ENCODE measurements at places on chromosomes 13 and 19.

GRCh38 chr19:33706631-33707030, 84.9 kb downstream of the CHST8 start:
- DNase-seq = no peak

- peak; percentile 98 for DNase-seq
These were observed 19.7 kb downstream of the MED26 start for GRCh38 chr19:16608290-16608739.

- DNase-seq = no peak
These were observed 81.7 kb downstream of the ZNF429 start for GRCh38 chr19:21587117-21587461.

DNA sequence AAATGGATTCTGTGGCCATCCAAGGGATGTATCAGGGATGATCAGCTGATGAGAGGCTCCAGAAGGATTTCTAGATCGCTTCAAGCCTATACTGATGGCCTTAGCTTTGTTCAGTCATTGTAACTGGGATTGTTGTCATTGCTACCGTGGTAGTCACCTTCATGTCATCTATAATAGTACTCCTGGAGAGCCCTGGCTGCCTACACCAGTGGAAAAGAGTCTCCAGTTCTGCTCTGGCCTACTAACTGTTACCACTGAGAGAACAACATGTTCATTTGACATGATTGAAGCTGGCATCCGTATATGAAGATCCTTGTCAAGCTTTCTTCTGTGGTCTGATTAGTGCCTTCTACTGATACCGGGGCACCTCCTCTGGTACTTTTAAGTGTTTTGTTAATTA, 131.3 kb downstream of the B3GLCT start:
- DNase-seq = no peak

DNA sequence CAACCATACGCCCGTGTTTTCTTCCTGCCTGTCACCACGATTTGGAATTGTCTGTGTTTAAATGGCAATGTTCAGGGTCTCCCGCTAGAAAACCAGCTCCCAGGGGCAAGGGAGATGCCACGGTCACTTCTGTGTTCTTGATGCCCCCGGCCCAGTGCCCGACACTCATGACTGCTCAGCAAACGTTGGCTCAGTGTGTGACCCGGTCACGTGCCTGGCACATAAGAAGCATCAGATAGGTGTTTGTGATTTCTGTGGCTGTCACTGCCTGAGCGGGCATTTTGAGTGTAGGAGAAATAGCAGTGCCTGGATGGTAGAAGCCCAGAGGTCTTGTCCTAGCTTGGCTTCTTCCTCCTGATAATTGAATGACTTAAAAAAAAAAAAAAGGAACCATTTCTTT, 15.5 kb downstream of the HDGFL2 start:
- no peak for DNase-seq

DNA sequence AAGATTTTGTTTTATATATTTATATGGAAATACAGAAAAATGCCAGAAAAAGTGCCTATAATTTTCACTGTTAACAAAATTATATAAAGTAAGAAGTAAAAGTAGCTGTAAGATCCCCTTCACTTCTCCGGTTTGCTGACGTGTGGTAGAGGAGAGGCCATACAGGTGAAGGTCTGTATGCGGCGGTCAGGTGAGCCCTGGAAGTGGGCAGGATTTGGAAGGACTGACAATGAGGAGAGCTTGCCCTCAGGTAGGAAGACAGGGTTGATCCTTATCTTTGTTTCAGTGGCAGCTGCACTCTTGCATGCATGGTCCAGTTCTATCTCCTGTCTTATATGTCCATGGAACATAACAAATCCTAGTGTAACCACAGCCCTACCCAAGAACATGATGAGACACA, 16.9 kb upstream of the TFDP1 start:
- no peak for DNase-seq

GRCh38 chr19:47280183-47280797, 5.6 kb downstream of the INAFM1 start:
- DNase-seq = no peak

- no peak for DNase-seq
These were observed 9.0 kb downstream of the SIGLEC5 start for GRCh38 chr19:51621178-51621577.
